ENCODE measurements at places on chromosomes 1 and 21.

GRCh38 chr1:233304489-233305102 lies 9.1 kb upstream of the PCNX2 start:
- H3K4me1 ChIP-seq, result no peaks in the 10 kb centered on the region
- H3K36me3 ChIP-seq, result no peaks in the 10 kb centered on the region
- DNase-seq, result peak; percentile 34
- H3K4me3 ChIP-seq, result no peak overlapping the region
- no peak overlapping the region for H3K27ac ChIP-seq

DNA sequence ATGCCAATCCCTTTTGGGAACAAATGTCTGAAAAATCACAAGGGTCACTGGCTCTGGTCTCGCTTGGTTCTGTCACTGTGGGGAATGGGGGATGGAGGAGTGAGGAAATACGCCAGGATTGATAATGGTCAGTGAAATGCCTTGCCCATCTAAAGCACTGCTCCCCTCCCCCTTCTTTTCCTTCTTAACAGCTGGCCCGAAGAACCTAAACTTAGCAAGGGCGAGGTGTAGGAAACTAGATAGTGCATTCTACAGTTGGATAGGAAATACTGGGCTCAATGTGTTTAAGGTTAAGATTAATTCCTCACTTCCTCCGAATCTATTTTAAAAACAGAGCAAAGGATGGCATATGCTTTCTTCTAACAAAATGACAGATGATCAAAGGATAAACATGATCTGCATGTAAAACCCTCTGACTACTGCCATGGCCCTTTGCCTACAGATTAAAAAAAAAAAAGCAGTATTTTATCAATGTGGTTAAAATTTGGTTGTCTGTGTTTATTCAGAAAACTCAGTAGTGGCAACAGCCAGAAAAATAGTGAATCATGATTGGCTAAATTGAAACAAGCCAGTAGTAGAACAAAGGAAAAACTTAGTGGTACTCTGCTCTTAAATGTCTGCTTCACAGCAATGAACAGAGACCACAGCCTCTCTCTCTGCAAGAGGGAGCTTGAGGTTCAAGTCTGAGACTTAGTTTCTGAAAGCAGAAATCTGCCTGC lies 86.1 kb upstream of the VAV3 start:
- H3K4me3 ChIP-seq, result no peak overlapping the region
- peaks cover 11% of the 10 kb centered on the region for H3K27me3 ChIP-seq
- H3K4me1 ChIP-seq, result peaks cover 2% of the 10 kb centered on the region
- no peak for DNase-seq
- H3K36me3 ChIP-seq, result no peaks in the 10 kb centered on the region

DNA sequence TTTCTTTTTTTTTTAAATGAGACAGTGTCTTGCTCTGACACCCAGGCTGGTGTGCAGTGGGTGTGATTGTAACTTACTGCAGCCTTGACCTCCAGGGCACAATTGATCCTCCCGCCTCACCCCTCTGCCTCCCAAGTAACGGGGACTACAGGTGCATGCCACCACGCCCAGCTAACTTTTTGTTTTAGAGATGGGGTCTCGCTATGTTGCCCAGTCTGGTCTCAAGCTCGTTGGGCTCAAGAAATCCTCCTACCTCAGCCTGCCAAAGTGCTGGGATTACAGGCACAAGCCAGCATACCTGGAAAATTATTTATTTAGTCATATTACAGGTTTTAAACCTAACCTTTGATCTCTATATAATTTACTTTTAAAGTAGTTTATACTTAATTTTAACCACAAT lies 13.4 kb downstream of the LRRC39 start:
- H3K27me3 ChIP-seq, result no peaks in the 10 kb centered on the region
- H3K36me3 ChIP-seq, result no peaks in the 10 kb centered on the region
- no peak for DNase-seq
- no peak overlapping the region for H3K4me3 ChIP-seq
- no peak overlapping the region for H3K27ac ChIP-seq

- H3K27me3 ChIP-seq, result no peaks in the 10 kb centered on the region
- H3K27ac ChIP-seq, result no peak overlapping the region
- no peak overlapping the region for H3K4me3 ChIP-seq
- H3K4me1 ChIP-seq, result peaks cover 13% of the 10 kb centered on the region
Observed at GRCh38 chr1:41009466-41009865, 12.1 kb downstream of the SLFNL1 start.

DNA sequence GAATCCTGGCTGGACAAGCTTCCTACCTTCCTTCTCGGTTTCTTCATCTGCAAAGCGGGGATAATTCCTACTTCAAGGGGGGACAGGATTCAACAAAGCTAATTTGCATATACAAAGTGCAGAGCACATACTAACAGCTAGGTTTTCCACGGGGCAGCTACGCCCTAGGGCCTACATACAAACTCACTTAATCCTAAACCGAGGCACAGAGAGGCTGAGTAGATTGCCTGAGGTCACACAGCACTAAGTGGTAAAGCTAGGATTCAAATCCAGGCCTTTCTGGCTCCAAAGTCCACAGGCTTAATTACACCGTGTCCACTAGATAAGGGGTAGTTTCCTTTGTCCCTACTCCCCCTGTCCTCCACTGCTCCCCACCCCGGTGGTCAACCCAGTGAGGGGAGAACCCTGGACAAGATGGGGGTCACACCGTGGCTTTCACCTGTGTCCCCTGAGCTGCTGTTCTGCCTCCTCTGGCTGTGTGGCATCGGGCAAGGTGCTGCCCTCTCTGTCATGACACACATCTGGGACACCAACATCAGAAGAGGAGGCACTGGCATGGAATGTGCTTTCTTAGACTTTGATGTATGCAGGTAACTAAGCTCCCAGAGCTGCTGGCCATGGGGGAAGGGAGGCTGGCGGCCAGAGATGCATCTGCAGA lies 44.5 kb downstream of the TAS1R2 start:
- H3K4me3 ChIP-seq, result no peak overlapping the region
- H3K27ac ChIP-seq, result no peak overlapping the region
- no peak for DNase-seq
- H3K27me3 ChIP-seq, result peaks cover 39% of the 10 kb centered on the region
- no peaks in the 10 kb centered on the region for H3K36me3 ChIP-seq
- H3K4me1 ChIP-seq, result peaks cover 2% of the 10 kb centered on the region

Measured in mesenchymal stem cell (in vitro differentiated cells and primary cell).